RPMI8226 (cell line): ENCODE measurements at places on chromosomes 13 and 19.

DNA sequence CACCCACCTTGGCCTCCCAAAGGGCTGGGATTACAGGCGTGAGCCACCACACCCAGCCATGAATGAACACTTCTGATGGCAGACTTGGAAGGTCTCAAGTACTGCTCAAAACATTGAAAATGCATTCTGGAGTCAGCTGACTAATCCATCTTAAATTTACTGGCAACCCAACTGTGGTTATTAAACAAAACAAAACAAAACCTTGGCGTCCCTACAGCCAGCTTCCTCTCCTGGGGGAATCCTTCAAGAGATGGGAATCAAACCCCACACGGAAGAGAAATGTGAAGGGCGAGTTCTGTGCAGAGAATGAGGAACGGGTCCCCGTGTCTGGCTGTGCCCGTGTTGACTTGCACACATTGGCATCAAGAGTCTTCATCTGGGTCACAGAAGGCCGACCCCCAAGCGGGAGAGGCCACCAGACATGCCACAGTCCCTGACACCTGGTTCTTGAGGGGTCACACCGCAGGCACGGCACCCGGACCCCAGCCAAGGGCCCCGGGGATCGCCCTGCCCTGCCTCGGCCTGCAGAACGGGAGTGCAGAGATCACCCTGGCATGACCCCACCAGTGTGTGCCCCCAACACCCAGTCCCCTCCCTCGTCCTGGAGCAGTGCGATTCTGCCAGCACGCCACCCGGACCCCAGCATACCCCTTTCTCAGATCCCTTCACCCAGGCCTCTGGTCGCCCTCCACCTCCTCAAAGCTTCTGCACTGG, 3.2 kb downstream of the MAP2K2 start:
- no peak for DNase-seq

- no peak for DNase-seq
These were observed 1.4 kb upstream of the RAVER1 start for GRCh38 chr19:10334588-10335351.

DNA sequence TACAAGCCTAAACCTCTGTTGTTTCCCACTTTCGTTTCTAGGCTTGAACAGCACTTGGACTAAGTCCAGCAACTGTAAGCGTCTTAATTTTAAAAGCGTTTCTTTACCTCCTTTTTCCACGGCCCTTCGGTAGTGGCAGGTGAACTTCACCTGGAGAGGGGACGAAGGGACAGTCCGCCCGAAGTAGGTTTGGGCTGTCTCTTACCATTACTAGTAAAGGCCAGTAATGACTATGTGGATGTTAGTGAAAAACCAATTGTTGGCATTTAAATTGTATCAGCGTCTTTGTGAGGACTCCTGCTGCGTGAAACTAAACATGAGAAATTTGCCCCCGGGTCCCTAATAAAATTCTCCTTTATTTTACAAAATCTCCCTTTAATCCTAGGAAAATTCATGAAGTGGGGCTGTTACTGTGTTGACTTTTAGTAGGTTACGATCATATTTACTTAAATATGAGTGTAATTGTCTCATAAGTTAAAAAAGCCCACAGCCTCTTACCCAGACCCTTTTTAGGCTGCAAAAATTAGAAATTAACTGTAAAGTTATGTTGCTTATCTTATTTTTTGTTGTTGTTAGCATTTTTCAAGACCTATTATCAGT, 983 bp downstream of the ITM2B start:
- peak; percentile 68 for DNase-seq

- peak; percentile 90 for DNase-seq
These were observed 750 bp upstream of the GPR108 start for GRCh38 chr19:6737873-6738786.

- no peak for DNase-seq
These were observed 52.2 kb upstream of the RANBP3 start for GRCh38 chr19:6030214-6030507.

GRCh38 chr19:8242211-8242821, 33.1 kb downstream of the CERS4 start:
- DNase-seq = peak; percentile 55

DNA sequence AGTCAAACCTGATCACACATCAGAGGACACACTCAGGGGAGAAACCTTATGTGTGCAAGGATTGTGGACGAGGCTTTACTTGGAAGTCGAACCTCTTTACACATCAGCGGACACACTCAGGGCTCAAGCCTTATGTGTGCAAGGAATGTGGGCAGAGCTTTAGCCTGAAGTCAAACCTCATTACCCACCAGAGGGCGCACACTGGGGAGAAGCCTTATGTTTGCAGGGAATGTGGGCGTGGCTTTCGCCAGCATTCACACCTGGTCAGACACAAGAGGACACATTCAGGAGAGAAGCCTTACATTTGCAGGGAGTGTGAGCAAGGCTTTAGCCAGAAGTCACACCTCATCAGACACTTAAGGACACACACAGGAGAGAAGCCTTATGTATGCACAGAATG, 8.2 kb upstream of the ZNF527 start:
- peak; percentile 19 for DNase-seq

DNA sequence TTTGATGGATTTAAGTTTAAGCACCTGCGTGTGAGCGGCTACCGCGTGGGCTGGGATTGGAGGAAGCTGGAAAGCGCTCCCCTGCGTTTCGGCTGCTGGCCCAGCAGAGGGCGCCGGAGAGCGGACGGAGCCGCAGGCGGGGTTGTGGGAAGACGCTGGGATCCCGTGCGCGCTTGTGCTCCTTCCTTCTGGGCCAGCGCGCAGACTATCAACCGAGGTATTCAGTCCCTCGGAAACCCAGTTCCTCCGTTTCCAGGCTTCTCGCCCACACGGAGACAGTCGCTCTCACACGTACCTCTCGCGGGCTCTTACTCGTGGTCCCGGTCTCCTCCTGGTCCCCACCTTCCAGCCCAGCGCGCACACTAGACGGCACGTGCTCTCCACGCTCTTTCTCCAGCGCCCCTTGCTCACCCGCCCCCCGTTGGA, 28.8 kb downstream of the EPN1 start:
- DNase-seq = no peak

GRCh38 chr13:75364131-75364713, 117.7 kb downstream of the TBC1D4 start:
- no peak for DNase-seq

DNA sequence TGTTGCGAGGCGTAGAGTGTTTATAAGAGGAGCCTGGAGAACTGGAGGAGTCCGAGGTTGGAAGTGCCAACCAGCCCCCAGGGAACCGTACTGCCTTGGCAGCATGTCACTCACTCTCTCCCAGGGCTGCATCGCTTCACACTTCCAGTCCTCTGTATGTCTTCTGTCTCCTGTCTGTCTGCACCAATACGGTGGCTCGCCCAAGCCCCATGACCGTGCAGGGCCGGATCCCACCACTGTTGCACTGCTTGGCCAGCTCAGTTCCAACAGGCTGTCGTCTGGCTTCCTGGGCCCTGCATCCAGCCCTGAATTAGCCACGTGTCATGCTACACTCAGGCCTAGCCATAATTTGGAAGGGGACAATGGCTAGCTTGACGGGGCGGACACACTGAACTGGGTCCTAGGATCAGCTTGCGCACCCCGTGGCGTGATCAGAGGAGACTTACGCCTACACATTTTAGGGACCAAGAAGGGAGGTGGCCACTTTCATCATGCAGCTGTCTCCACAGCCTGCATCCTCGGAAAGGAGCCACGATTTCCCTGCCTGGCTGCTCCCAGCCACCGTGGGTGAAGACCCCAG, 147.1 kb downstream of the URI1 start:
- no peak for DNase-seq

DNA sequence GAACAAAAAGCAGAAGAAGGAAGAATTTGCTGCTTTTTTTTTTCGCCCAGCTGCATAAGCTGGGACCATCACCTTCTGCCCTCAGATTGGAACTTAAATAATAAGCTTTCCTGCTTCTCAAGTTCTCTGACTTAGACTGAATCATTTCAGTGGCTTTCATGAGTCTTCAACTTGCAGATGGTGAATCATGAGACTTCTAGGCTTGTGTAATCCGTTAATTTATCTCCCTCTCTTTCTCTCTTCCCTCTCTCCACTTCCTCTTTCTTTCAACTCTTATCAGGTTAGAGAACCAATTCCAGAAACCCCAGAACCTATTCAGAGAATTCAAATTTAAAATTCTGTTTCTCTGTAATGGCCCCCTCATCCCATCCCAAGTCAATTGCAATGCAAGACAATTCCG, 1153.7 kb downstream of the PCDH9 start:
- no peak for DNase-seq

- peak; percentile 66 for DNase-seq
These were observed 8.9 kb upstream of the VN1R1 start for GRCh38 chr19:57465680-57466381.

- no peak for DNase-seq
These were observed 7.2 kb downstream of the HNRNPL start for GRCh38 chr19:38842439-38843174.

GRCh38 chr13:75195495-75196146, 286.3 kb downstream of the TBC1D4 start:
- DNase-seq = no peak

GRCh38 chr19:2331601-2332246, 3.2 kb downstream of the SPPL2B start:
- DNase-seq = no peak

- DNase-seq = no peak
These were observed 555.4 kb downstream of the SLITRK6 start for GRCh38 chr13:85243831-85244230.

DNA sequence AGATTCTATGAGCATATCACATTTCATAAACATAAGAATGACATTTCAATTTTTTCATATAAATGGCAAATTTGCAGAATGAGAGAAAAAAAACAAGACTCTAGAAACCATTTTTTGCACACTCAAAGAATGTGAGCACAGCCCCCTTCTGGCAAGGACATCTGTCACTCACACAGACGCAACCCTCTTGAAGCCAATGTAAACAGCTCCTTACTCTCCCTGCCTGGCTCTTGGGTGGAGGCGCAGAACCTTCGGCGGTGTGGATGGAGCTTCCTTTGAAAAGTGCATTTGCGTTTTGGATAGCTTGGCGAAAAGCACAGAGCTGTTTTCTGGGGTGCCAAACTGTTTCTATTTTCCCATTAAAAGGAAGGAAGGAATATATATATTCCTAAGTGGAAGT, 367.6 kb upstream of the TSHZ3 start:
- no peak for DNase-seq

GRCh38 chr13:36148446-36148845, 17.3 kb upstream of the DCLK1 start:
- DNase-seq = no peak

GRCh38 chr19:7230826-7231225, 63.4 kb downstream of the INSR start:
- no peak for DNase-seq

DNA sequence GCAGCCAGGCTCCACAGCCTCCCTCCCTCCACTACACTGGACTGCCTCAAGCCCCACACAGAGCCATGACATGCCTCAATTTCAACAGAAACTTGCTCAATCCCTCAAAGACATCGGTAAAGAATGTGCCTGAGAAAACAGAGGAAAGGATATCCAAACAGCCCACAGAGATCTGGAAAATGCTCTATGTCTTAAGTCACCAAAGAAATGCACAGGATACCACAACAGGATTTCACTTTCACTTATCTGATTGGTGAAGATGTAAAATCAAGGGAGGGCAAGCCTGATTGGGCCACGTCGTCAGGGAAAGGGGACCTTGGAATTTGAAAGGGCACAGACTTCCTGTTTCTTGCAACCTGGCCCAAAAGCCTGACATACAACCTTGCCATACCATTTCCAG, 14.2 kb downstream of the CACNA1A start:
- DNase-seq = no peak

DNA sequence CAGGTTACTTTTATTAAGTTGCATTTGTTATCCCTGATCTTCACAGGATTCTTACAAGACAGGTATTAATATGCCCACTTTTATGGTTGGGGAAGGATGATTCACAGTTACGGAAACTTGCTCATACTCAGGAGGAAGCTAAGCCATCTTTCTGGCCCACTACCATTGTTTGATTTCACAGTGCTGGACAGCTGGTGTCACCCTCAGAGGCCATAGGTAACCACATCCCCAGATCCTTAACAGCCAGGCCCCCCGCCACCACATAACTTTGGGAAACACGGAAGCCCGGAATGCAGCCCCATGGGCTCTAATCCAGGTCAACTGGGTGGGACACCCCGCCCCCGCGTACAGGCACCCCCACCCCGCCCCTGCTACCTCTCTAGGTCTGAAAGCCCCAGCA, 119.7 kb downstream of the IRS2 start:
- DNase-seq = no peak

GRCh38 chr19:50797781-50798658, 7.8 kb downstream of the ACP4 start:
- no peak for DNase-seq

GRCh38 chr19:497869-498510, 1.7 kb downstream of the MADCAM1 start:
- DNase-seq = no peak

DNA sequence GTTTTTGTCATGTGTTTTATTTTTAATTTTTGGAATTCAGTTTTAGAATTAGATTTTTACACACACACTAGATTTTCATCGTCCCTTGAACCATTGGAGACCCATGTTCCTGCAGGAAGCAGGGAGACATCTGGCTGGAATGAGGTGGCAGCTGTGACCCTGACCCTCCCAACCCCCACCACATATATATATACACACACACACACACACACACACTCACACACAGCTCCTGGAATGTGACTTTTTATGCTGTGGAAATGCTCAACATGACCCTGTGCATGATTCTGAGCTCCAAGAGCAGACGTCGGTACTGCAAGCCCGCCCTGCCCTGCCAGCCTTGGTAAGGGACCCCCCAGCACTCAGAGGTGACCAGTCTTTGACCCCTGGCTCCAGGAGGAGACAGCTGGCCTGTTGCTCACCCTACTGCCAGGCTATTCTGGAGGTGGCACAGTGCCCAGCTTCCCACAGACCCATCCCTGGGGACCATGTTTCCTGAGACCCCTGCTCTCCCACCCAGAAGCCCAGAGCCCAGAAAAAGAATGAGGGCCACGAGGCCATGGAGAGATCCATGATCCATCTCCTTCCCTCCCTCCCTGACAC, 103.2 kb upstream of the VSTM2B start:
- DNase-seq = no peak
